Left colon (tissue), 2 donors: ENCODE measurements at places on chromosomes 16 and 17. TPM values are rescaled to one million over a fixed set of nuclear protein-coding genes. Genes with fewer than 3 reads are reported as not detected.
A peak's percentile ranks its signal among the peaks of the same experiment; 100 is the strongest.

The PRSS36 gene
- total RNA-seq: 9.7 TPM

The CD300H gene
- total RNA-seq: not detected

The CLEC18A gene
- total RNA-seq: 2.0 TPM

The KCTD19 gene
- 0.06 TPM for total RNA-seq

The ACSM2A gene
- not detected for total RNA-seq

The INCA1 gene
- 1.9 TPM for total RNA-seq

The DPEP3 gene
- 0.28 TPM for total RNA-seq

The QPRT gene
- 47.4 TPM for total RNA-seq

The EMC8 gene
- 31.3 TPM for total RNA-seq

The IRX3 gene
- total RNA-seq: 0.31 TPM

- no peak for DNase-seq
Measured at GRCh38 chr16:82609140-82609539, 17.6 kb upstream of the CDH13 start.

DNA sequence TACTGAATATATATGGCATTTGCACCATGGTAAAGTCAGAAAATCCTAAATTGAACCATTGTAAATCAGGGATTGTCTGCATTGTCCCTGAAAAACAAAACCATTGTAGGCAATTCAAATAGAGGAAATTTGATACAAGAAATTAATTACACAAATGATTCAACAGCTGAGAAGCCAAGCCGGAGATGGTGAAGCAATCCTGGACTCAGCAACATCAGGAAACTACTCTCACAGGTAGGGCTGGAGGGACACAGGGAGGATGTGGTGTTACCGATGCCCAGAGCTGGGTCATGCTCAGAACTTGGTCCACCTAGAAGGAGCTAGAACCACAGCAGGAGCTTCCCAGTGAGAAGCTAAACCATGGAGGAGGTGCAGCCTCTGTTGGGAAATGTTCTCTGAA lies 18.5 kb upstream of the SCNN1B start:
- DNase-seq: no peak

DNA sequence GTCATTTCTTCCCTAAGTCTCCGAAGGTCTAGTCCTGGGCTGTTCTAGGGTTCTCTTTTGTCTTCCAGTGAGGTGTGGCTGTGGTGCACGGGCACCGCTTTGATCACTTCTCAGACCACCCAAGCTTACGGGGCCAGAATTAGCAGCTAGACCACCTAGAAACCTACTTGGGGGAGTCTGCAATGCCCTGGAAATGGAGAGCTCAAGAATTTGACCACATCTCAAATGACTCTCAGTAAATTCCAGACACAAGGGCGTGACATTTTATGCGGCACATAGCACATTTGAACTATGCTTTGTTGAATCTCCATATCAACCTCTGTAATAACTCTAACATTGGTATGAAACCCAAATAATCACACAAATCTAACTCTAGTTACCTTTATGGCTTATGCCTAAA lies 24.9 kb downstream of the TRIM16 start:
- DNase-seq: no peak

DNA sequence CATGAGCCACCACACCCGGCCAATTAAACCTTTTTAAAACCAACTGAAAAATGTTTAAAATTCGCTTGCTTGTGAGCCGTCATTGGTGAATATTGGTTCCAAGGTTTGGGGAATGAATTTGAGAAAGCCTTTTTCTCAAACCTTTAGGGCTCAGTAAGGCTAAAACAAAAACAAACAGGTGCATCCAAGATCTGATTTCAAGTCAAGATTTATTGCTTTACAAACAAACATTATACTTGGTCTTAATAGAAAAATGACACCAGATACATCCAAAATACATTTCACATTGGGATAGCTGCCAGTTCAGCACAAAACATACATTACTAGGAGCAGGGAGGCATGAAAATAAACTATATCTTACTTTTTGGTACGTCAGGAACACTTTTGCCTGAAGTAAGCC lies 5.4 kb downstream of the C17orf58 start:
- no peak for DNase-seq

DNA sequence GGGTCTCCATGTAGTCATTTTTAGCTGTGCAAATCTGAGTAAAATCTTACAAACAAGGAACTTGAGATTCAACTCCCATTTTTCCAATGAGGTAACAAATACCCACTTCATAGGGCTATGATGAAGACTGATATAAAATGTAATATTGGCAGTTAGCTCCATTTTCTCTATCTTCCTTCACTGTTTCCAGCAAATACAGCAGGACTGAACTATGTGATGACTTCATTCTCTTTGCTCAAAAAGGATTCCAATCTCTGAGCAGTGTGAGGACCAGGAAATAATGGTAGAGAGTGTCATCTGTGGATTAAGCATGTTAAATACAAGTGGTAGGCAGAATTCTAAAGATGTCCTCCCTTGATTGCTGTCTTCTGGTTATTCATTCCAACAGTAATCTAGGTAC lies 18.3 kb downstream of the RND2 start:
- DNase-seq: no peak

DNA sequence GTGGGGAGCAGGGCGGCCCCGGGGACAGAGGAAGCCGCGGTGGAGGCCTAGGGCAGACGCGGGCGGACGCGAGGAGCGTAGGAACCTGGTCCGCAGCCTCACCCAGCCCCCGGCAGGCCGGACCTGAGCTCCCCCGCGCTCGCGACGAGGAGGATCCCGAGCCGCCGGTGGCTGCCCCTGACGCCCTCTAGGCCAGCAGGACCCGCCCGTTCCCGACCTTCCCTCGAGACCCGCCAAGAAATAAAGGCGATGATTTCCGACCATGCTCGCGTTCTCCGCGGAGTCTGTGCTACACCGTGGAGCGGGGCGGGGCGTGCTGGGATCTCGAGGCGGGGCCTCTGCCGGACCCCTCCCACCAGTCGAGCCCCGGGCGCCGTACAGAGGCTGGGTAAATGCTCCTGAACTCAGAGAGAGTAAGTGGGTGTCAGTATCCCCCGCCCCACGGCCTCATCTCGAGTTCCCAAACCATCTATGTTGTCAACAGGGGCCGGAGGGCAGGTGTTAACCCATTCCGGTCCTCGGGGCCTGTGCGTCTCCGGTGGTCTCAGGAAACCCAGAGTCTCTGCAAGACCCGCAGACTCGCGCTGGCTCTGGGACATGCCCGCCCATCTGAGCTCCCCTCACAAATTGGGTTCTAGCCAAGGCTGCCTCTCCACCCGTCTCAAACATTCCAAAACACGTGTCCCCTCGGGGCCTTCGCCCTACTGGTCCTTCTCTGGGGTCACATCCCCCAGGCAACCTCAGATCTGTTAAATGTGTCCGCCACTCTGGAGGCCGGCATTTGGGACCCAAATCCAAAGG lies 13.7 kb downstream of the SYCE1L start:
- peak; percentile 79 for DNase-seq

DNA sequence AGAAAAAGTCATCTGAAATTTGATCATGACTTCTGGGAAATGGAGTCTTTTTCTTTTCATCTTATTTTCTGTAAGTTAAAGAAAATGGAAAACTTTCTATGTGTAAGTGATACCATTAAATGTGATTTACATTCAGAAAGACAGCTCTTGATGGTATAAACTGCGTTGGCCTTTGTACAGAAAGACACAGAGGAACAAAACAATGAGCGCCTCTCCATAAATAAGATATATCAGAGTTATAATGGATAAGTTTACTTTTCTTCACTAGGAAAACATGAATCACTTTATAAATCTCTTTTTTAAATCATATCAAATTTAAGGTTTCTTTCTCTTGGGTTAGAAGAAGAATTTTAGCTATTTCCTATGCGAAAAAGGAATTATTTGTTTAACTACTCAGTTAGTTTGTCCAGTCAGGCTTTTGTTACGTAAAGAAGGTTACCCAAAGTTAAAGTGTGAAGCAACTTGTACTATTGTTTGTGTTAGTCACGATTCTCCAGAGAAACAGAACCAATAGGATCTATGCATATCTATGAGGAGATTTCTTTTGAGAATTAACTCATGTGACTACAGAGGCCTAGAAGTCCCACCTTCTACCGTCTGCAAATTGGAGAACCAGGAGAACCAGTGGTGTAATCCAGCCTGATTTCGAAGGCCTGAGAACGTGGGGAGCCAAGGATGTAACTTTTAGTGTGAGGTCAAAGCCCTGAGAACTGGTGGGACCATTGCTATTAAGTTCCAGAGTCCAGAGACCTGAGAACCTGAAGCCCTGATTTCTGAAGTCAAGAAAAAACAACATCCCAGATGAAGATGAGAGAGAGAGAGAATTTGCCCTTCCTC lies 295.4 kb upstream of the KCNJ16 start:
- no peak for DNase-seq

- no peak for DNase-seq
Measured at GRCh38 chr16:17512636-17513220, 42.0 kb upstream of the XYLT1 start.

DNA sequence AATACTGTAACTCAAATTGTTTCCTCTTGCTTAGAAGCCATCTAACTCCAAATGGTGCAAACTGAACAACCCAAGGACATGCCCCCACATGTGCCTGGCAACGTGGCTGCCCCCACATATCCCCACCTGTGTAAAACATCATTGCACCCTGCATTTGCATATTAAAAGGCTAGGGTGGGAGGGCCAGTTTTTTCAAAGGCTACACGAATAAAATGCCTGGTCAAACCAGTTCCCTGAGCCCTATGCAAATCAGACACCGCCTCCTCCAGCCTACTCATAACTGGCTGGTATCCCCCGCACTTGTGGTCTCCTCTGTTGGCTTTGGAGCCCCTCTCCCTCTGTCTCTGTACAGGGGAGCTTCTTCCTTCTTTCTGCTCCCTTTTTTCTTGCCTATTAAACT lies 26.7 kb downstream of the C16orf54 start:
- no peak for DNase-seq

DNA sequence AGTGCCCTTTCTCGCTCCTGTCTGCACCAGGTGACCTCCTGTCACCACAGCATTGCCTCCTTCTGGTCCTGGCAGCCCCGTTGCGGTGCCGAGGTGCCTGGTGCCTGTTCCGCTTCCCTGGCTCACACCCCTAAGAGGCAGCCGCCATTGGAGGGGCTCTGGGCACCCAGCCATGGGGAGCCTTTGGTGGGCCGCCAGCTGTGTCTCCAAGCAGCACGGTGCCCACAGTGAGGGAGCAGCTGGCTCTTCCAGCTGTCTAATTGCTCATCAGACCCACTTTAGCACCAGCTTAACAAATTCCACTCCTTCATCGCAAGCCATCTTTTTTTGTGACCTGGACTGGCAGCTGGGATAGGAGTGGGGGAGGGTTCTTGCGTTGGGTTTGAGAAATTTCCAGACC lies 276.1 kb downstream of the SNX29 start:
- no peak for DNase-seq
